NCI-H345 (cell line): ENCODE measurements at places on chromosomes 6 and 20.

- no peak for DNase-seq
Measured at GRCh38 chr20:59784365-59784764, 149.1 kb downstream of the SYCP2 start.

GRCh38 chr6:116662202-116662601, 6.4 kb downstream of the ZUP1 start:
- DNase-seq: no peak

DNA sequence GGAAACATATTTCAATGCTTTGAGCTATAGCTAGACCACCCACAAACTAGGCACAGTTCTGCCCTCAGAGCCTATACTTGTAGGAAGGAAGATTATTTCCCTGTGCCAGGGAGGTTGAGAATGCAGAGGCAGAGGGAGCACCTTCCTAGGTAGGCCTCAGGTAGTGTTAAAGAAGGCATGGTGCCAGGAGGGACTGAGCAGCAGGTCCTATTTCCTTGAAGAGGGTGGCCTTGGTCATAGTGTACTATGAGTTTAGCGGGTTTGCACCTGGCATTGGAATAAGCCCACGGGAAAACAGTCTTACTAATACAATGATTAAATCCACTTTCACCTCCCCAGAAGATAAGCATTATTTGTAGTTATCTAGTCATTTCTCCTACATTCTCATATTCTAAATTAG, 375.4 kb downstream of the CDKAL1 start:
- DNase-seq: no peak

GRCh38 chr6:37077905-37078296, 72.4 kb downstream of the FGD2 start:
- no peak for DNase-seq

DNA sequence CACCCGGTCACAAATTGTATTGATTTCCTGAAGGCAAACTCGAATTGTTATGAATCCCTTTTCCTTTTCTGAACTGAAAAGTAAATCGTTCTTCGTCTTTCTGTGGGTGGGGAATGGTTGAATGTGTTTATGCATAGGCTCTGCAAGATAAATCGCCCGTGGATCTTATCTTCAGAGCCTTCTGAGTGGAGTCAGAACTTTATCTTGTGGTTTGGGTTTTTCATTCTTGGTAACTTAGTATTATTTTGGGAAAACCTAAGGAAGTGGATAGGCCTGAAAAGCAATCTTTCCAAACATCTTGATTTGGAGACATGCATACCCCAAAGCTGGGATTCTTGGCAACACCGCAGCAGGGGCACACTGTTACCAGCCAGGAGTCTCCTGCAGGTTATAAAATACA, 122.4 kb downstream of the MAP3K7 start:
- no peak for DNase-seq

GRCh38 chr6:3176562-3177355, 19.4 kb upstream of the TUBB2A start:
- DNase-seq: no peak

- no peak for DNase-seq
Measured at GRCh38 chr6:155126727-155127439, 131.8 kb downstream of the TIAM2 start.

GRCh38 chr20:2293971-2294370, 1.8 kb upstream of the TGM3 start:
- DNase-seq: no peak

DNA sequence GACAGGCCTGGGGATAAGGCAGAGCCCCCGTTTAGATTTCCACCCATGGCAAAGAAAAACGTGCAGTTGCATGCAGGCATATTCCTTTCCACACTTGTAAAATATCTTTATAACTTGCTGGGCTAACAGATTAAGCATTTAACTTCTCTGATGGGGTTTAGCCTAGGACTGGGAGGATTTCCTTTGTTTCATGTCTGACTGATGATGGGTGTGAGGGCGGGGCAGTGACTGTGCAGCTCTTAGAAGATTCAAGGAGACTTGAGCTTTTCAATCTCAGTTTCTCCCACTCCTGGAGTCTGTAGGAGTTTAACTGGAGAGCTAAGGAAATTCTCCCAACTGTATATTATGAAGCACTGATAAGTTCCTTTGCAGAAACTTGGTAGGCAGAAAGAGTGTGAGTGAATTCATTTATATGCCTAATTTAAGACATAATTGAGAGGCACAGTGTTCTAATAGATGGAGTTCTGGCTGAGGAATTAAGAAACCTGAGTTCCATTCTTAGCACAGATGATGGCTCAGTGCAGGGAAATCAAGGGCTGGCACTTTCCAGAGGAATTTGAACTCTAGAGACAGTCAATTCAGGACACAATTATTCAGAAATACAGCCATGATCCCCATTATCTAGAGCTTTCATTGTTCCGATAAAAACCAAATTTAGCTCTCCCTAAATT, 214.6 kb upstream of the CNR1 start:
- DNase-seq: no peak

- no peak for DNase-seq
Measured at GRCh38 chr6:167093406-167093921, 29.4 kb upstream of the CCR6 start.

GRCh38 chr6:108712946-108713345, 135.3 kb upstream of the ARMC2 start:
- no peak for DNase-seq
